ENCODE measurements at places on chromosomes 7 and 10.

DNA sequence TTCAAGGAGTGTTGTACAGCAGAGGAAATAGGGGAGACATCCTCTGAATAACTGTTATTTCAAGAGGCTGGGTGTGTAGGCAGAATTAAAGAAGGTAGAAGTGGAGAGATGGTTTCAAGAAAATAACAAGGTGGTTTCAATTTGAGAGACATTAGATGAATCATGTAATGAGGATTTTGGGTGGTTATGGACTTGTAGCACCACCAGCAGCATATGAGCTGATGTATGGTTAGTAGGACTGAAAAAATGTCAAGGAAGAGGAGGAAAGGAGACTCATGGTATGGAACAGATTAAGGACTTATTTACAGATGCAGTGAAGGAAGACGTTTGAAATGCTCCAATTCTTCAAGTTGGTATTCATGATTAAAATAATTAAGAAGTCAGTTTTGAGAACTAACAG lies 166.2 kb downstream of the EXOC4 start:
- no peaks in the 10 kb centered on the region for H3K27me3 ChIP-seq
- no peaks in the 10 kb centered on the region for H3K36me3 ChIP-seq
- DNase-seq, result no peak
- no peak overlapping the region for H3K4me3 ChIP-seq

DNA sequence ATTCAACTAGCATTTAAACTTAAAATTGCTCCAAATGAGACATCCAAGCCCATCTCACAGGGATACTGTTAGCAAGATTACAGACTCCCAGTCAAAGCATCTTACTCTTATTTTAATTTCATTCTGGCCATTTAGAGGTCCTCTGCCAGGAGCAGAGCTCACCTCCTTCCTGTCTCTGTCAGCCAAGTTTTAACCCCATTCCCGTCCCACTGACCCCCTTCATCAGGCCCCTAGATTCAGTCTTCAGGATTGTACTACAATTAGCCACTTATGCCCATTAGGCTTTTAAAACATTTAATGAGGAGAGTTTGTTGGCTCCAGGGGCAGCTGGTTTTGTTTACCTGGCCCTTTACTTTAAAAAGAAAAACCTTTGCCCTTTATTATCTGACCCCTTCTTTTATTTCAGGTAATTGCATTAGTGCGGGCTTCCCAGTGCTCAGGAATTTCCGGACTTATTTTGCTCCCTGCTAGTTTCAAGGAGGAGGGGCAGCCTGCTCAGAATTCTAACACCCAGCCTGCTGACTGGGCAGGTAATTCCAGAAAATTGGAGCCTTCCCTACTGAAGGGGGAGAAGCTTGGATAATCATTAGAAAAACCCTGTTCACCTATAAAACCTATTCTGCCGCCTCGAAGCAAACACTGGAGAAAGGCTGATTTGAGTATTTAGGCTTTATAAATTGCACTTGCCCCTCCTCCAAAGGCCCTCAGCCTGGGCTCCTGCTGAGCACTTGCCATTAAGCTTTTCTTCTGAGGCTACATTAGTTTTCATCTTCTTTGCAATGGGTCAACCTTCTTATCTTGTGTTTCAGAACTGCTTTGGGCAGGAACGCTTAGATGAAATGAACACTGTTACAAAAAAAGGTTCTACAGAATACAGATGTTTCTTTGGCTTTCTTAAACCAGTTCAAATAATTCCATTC lies 200.5 kb upstream of the HPS1 start:
- H3K27ac ChIP-seq, result no peak overlapping the region
- DNase-seq, result peak; percentile 17
- H3K27me3 ChIP-seq, result no peaks in the 10 kb centered on the region
- no peaks in the 10 kb centered on the region for H3K36me3 ChIP-seq
- H3K4me3 ChIP-seq, result no peak overlapping the region
- peaks cover 13% of the 10 kb centered on the region for H3K4me1 ChIP-seq

DNA sequence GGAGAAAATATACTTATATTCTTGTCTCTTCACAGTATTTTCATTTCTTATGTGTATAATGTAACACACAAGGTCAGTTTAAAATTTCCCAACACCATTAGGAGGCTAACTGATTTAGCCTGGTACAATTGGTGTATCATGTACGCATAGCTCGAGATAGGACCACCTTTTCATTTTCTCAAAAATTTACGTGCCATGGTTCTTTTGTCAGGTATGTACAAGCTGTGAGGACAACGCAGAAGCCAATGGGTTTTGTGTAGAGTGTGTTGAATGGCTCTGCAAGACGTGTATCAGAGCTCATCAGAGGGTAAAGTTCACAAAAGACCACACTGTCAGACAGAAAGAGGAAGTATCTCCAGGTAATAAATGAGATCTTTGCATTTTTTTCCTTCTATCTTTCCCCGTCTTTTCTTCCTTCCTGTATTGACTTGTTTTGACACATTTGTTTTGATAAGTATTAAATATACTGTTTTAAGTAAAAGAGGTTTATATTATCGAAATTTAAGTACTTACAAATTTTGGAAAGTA lies 55.0 kb downstream of the TRIM24 start:
- H3K27me3 ChIP-seq, result no peaks in the 10 kb centered on the region
- H3K4me3 ChIP-seq, result no peak overlapping the region
- DNase-seq, result no peak
- H3K27ac ChIP-seq, result peak overlapping the region; percentile 65
- peaks cover 47% of the 10 kb centered on the region for H3K36me3 ChIP-seq

DNA sequence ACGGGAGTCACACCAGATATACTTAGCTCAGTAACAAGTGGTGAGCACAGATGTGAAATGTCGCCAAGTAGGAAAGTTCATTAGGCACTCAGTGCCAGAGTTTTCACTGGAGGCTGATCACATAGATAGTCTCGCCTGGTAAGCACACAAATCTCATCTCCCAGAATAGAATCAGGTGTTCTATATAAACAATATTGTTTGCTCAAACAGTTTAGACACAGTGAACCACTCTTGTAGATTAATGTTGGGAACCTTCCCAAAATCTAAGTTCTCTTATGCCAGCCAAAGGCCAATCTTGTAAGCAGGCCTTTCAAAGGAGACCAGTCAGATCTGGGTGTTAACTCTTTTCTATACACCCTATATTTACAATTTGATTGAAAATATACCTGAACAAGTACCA lies 716.5 kb upstream of the GRM3 start:
- DNase-seq, result no peak
- no peak overlapping the region for H3K27ac ChIP-seq
- no peaks in the 10 kb centered on the region for H3K4me1 ChIP-seq
- H3K36me3 ChIP-seq, result no peaks in the 10 kb centered on the region
- H3K27me3 ChIP-seq, result no peaks in the 10 kb centered on the region

DNA sequence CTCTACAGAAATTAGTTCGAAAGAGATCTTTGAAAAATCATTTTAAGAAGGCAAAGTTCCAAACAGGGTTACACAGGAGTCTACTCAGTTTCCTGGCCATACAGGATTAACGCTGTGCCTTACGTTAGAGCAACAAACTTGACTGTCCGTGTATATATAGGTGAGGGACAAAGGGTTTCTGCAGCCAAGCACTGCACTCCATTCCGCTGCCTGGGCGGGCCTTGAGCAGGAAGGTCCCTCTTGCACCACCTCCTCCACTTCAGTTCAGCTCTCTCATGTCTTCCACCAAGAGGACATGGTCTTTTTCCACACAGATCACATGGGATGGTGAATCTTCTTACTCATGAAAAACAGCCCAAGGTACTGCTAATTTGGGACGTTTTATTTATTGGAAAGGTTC lies 43.2 kb downstream of the MCMBP start:
- no peak overlapping the region for H3K4me3 ChIP-seq
- peak overlapping the region; percentile 1 for H3K27ac ChIP-seq
- H3K4me1 ChIP-seq, result no peaks in the 10 kb centered on the region

DNA sequence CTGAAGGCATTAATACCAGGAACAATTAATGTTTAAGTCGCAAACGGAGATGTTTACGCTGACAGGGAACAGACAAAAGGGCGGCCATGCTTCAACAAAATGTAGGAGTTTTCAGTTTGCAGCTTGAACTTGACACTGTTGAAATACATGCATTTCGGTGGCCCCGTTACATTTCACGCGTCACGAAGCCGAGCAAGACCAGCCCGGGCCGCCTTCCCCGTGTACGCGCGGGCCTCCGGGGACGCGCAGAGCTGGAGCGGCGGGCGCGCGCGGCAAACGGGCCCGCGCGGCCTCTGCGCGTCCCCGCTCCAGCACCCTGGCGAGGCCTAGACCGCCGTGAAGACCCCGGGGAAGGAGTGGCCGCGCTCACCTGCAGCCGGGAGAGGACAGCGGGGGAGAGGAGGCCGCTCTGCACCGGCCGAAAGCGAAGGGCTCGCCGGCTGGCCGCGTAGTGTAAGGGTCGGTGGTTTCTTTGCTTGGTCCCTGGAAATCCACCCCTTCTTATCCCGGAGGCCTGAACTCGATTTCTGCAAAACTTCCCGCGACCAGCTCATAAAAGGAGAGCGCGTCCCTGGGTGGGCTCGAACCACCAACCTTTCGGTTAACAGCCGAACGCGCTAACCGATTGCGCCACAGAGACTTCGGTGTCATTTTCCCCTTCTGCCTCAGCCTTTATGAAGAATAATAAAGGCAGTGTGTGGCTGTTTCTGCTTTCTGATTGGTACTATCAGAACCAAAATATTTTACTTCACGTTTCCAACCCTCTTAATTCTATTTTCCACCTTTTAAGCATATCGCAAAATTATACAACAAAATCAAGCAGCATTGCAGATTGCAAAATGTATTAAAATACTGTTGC lies 11.4 kb upstream of the EBLN1 start:
- no peaks in the 10 kb centered on the region for H3K36me3 ChIP-seq
- H3K27ac ChIP-seq, result peak overlapping the region; percentile 87
- H3K4me3 ChIP-seq, result peak overlapping the region; percentile 77
- H3K4me1 ChIP-seq, result peaks cover 5% of the 10 kb centered on the region
- H3K27me3 ChIP-seq, result no peaks in the 10 kb centered on the region

DNA sequence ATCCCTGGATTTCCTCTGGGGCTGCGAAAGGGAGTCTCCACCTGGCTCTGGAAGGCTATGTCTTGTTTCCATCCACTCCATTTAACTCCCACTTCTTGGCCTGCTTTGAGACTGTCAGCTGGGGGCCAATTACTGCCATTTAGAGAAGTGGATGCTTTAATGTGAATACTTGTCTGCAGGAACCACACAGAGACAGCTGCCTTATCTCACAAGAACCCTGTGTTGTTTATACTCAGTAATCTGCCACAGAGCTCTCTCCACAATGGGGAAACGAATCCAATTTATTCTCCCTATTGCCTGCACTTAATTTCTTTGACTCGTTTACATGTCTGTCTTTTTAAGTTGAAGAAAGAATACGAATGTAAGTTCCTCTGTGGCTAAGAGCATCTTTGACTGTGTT lies 787.0 kb upstream of the C7orf33 start:
- DNase-seq, result no peak
- no peak overlapping the region for H3K27ac ChIP-seq
- H3K4me1 ChIP-seq, result no peaks in the 10 kb centered on the region
- H3K36me3 ChIP-seq, result no peaks in the 10 kb centered on the region
- H3K27me3 ChIP-seq, result no peaks in the 10 kb centered on the region

GRCh38 chr10:78436706-78437406 lies 403.2 kb downstream of the RPS24 start:
- H3K27me3 ChIP-seq, result no peaks in the 10 kb centered on the region
- peaks cover 23% of the 10 kb centered on the region for H3K4me1 ChIP-seq
- no peaks in the 10 kb centered on the region for H3K36me3 ChIP-seq
- no peak overlapping the region for H3K4me3 ChIP-seq
- H3K27ac ChIP-seq, result no peak overlapping the region

GRCh38 chr10:105837951-105838350 lies 1196.9 kb downstream of the SORCS3 start:
- H3K36me3 ChIP-seq, result no peaks in the 10 kb centered on the region
- no peaks in the 10 kb centered on the region for H3K27me3 ChIP-seq
- H3K27ac ChIP-seq, result no peak overlapping the region
- peaks cover 11% of the 10 kb centered on the region for H3K4me1 ChIP-seq
- no peak for DNase-seq

GRCh38 chr10:48503293-48503911 lies 101.5 kb downstream of the ARHGAP22 start:
- H3K27ac ChIP-seq, result no peak overlapping the region
- peaks cover 5% of the 10 kb centered on the region for H3K4me1 ChIP-seq
- H3K36me3 ChIP-seq, result no peaks in the 10 kb centered on the region
- no peaks in the 10 kb centered on the region for H3K27me3 ChIP-seq
- H3K4me3 ChIP-seq, result no peak overlapping the region

DNA sequence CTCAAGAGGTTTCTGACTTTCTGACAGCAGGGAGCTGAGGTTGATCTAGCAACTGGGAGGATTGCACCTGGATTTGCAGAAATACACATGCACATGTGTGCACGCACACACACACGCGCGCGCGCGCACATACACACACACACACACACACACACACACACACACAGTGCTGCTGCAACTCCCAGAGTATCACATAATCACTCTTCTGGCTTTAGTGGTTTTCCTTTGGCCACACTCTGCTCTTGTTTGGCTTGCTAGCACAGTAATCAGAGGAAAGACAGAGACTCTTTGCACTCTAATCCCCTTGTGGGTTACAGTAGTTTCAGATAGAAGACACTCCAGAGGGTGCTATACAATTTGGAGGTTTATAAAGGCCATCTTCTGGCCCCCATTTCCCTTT lies 705.0 kb downstream of the AUTS2 start:
- DNase-seq, result no peak
- H3K36me3 ChIP-seq, result no peaks in the 10 kb centered on the region
- peaks cover 4% of the 10 kb centered on the region for H3K4me1 ChIP-seq
- no peak overlapping the region for H3K4me3 ChIP-seq
- H3K27me3 ChIP-seq, result no peaks in the 10 kb centered on the region

- H3K27me3 ChIP-seq, result no peaks in the 10 kb centered on the region
- H3K36me3 ChIP-seq, result no peaks in the 10 kb centered on the region
- H3K27ac ChIP-seq, result peak overlapping the region; percentile 61
- H3K4me3 ChIP-seq, result no peak overlapping the region
- no peak for DNase-seq
Measured at GRCh38 chr7:30471205-30471604, 7.4 kb downstream of the NOD1 start.

- no peak overlapping the region for H3K4me3 ChIP-seq
- no peak overlapping the region for H3K27ac ChIP-seq
- peaks cover 37% of the 10 kb centered on the region for H3K4me1 ChIP-seq
- peak; percentile 79 for DNase-seq
- H3K27me3 ChIP-seq, result no peaks in the 10 kb centered on the region
Measured at GRCh38 chr7:25619963-25620799, 391.9 kb upstream of the NPVF start.

DNA sequence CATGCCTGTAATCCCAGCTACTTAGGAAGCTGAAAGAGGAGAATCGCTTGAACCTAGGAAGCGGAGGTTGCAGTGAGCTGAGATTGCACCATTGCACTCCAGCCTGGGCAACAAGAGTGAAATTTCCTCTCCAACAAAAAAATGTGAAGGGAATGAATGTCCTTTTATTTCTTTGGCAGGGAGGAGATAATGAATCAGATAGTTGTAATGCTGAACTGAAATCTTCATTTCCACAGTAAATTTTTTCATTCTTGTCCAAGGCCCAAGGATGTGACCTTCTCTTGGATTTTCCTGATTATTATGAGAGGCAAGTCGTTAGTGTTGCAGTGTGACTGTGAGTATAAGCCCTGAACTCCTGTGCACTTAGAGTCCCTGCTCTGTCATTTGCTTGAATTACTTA lies 13.6 kb downstream of the STAMBPL1 start:
- no peak for DNase-seq
- no peak overlapping the region for H3K4me3 ChIP-seq
- no peak overlapping the region for H3K27ac ChIP-seq
- no peaks in the 10 kb centered on the region for H3K27me3 ChIP-seq
- H3K4me1 ChIP-seq, result peaks cover 18% of the 10 kb centered on the region
- no peaks in the 10 kb centered on the region for H3K36me3 ChIP-seq

- DNase-seq, result peak; percentile 47
- peaks cover 7% of the 10 kb centered on the region for H3K4me1 ChIP-seq
- no peaks in the 10 kb centered on the region for H3K36me3 ChIP-seq
- no peak overlapping the region for H3K27ac ChIP-seq
Measured at GRCh38 chr10:29828440-29828894, 193.7 kb upstream of the SVIL start.
